ENCODE measurements at places on chromosomes 5 and 9.
A peak's percentile ranks its signal among the peaks of the same experiment; 100 is the strongest.

DNA sequence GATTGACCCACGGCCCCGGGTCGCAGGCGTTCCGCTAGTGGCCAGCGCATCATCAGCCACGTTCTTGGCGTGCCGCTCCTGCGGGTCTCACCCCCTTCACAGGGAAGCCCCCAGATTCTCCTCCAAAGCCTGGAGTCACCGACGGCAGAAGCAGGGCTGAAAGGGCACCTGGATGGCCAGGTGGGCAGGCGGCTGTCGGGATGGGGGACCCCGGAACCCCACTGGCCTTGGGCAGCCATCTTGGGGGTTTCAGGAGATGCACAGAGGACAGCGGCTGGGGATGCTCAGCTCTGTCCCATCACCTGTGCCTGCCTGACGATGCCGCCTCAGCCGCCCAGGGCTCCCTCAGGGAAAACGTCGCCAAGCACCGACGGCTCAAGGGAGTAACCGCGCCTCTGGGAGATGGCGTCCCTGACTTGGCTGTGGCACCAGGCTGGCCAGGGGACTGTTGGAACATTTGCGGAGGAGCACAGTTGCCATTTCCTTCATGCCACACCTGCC lies 14.1 kb upstream of the SLC9A3 start:
- DNase-seq, result no peak

GRCh38 chr9:85283421-85283820 lies 458.3 kb downstream of the AGTPBP1 start:
- no peak for DNase-seq

GRCh38 chr5:143573568-143574170 lies 170.2 kb upstream of the NR3C1 start:
- DNase-seq, result no peak

DNA sequence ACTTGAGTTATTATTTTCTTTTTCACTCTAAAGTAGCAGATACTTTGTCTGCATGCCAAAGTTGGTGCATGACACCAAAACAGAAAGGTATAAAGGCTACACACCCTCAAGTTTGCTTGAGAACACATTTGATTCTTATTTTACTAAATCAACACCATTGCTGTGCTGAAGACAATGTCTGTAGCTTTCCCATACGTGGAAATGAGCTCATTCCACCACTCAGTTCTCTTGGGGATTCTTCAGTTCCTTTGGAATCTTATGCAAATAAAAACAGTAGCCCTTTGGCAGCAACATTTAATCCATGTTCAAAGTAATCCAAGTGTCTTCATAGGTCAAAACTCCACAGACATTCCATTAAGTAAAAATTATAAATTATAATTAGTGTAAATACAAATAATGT lies 264.9 kb downstream of the TLE1 start:
- no peak for DNase-seq

- DNase-seq, result no peak
These were observed 151.5 kb downstream of the SLC12A2 start for GRCh38 chr5:128234928-128235641.

GRCh38 chr5:167950126-167950721 lies 341.2 kb upstream of the WWC1 start:
- no peak for DNase-seq

- DNase-seq, result no peak
These were observed 5.9 kb upstream of the CSF1R start for GRCh38 chr5:150092159-150092787.

DNA sequence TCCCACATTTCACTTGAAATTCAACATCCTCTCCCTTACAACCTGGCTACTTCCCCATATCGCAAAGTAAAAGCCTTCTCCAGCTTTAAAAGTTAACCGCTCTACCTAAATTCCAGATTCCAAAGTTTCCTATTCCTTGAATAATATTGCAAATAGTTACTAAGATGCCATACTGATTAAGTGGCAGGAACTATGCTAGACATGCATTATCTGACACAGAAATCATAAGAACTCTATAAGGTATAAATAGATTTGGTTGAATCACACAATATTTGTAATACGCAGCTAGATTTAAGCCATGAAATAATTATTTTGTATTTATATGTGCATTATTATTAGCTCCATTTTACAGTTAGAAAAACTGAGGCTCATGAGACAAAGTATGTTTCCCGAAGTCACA lies 92.8 kb downstream of the NFIB start:
- no peak for DNase-seq

DNA sequence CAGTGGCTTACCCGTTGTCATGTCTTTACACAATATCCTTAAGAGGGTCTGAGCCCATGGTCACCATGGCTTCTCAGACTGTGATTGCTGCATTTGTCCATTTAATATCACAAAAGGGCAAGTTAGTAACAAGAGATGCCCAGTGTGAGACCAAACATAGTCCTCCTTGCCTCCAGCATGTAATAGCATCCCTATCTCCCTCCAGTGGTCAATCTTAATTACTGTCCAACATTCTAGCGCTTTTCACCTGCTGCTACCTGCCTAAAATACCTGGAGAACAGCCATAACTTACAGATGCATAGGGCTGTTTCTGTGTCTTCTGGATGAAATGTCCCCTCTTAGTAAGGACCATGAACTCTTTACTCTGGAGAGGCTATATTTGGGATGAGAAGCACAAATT lies 267.2 kb upstream of the DAB2 start:
- DNase-seq, result no peak

- DNase-seq, result no peak
These were observed 146.6 kb downstream of the SH3GL2 start for GRCh38 chr9:17725399-17726010.

GRCh38 chr9:99433095-99433494 lies 211.0 kb downstream of the SEC61B start:
- DNase-seq, result no peak

GRCh38 chr9:607417-607816 lies 234.1 kb upstream of the DMRT1 start:
- DNase-seq, result no peak

DNA sequence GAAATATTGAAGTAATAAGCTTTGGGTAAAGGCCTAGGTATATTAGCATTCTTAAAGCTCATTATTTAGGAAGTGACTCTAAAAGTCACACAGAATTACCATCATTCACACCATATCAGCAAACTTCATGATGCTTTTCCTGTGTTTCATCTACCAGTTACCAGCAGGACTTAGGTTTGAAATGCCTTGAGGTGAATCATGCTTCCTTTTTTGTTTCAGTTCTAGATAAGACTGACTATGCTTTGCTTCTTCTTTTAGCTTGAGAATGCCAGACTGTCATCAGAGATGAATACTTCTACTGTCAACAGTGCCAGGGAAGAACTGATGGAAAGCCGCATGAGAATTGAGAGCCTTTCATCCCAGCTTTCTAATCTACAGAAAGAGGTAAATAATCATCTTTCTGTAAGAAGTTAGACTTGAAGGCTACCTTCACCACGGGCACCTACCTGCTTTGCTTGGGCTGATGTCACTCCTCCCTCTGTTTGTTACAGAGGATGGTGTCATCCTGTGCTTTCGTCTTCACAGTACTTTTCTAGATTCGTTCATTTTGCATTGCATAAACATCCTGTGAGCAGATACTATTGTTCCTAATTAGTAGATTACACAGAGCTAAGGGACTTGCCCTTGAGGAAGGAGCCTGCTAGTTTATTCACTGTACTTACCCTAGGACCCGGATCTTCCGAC lies 34.7 kb downstream of the LMNB1 start:
- no peak for DNase-seq

GRCh38 chr9:111783857-111784256 lies 10.9 kb downstream of the SHOC1 start:
- no peak for DNase-seq

DNA sequence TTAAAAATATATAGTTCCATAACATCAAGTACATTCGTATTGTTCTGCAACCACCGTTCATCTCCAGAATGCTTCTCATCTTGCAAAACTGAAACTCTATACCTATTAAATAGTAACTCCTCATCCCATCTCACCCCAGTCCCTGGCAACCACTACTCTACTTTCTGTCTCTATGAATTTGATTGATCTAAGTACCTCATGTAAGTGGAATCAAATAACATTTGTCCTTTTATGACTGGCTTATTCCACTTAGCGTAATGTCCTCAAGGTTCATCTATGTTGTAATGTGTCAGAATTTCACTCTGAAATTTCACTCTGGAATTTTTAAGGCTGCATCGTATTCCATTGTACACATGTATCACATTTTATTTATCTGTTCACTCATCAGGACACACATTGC lies 132.1 kb upstream of the RUSC2 start:
- no peak for DNase-seq

GRCh38 chr9:121786998-121787422 lies 135.6 kb downstream of the DAB2IP start:
- no peak for DNase-seq

DNA sequence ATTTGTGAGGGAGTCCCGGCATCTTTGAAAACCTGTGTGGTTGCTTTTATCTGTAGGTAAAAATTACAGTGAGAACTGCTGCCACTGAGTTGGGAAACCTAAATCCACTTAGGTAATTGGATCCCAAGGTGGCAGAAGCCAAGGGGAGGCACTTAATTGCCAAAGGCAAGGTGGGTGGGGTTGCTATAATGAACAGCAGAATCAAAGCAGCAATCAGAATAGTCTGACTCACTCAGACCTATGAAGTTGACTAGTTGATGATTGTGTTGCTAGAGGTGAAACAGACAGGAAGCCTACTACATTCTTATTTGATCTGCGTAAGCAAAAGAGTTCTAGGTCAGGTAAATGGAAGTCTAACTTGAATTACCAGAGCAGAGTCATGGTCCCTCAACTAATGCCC lies 17.3 kb upstream of the BICD2 start:
- DNase-seq, result peak; percentile 19

DNA sequence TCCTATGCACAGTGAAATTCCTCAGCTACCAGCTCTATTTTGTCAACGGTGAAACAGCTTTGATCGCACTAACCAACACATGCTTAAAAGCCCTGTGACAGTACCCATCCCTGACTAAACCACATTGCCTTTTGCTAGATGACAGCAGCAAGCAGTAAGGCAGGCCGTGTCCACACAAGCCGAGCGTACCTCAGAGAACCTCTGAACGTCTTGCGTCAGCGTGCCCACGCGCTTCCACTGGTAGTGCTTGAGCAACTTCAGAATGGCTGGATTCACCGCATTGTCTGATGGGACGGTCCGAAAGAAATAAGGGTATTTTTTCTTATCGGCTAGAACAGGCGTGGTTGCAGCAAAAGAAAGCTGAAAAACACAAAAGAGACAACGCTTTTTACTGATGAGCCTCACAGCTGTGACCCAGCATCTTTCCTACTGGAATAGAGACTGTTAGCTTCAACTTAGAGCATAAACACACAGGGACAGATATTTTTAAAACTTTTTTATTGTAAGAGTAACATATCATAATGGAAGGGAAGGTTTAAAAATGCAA lies 167.0 kb downstream of the GABBR2 start:
- DNase-seq, result no peak

DNA sequence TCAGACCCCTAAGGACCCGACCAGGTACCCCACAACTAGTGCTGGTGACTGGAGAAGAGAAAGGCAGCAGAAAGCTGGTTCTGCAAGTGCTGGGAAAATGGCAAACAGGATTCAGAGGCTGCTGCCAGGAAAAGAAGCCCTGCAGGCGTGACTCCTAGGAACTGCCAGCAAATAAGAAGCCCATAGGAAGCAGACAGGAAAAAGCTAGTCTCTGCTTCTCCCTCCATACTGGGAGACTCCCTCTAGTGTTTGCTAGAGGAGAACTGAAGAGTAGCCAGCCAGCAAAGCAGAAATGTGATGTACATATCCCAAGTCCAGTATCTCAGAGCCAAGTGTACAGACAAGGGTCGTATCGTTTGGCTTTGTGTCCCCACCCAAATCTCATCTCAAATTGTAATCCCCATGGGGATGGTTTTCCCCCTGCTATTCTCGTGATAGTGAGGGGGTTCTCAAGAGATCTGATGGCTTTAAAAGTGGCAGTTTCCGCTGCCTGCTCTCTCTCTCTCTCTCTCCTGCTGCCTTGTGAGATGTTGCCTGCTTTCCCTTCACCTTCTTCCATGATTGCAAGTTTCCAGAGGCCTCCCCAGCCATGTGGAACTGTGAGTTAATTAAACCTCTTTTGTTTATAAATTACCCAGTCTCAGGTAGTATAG lies 38.1 kb upstream of the TUSC1 start:
- no peak for DNase-seq

DNA sequence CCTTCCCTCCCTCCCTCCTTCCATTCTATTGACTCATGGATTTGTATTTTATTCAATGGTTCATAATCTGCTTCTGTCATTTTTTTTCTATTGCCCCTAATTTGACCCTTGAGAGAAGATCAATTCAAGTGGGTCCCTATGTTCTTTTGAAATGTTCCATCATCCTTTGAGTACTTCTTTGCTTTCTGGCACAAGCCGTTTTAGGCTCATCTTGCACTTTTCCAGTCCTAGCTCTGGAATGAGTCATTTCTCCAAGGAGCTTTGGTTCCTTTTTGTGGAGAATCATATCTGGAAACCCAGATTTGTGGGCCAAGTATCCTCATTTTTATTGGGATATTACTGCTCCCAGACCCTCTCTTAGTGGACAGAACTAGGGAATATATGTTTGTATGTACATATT lies 126.8 kb upstream of the PTPN3 start:
- DNase-seq, result no peak

Measured in NCI-H1436 (cell line).